RPMI7951 (cell line): ENCODE measurements at places on chromosomes 2 and 18.
A peak's percentile ranks its signal among the peaks of the same experiment; 100 is the strongest.

DNA sequence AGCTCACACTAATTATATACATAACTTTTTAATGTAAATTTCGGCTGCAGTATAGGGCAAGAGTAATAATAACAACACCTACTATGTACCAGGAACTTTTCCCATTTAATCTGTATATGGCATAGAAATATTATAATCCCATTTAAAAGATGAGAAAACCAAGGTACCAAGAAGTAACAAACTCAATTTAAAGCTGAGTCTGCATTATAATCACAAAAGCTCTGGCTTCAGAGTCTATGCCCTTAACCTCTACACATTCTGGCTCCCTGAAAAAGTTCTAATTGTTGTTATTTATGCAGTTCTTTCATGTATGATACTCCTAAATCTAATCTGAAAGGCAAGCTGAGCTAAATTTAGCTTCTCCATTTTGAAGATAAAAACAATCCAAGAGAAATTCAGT is 1675.1 kb upstream of the NXPH2 start:
- DNase-seq: no peak

GRCh38 chr2:196914867-196915460 is 11.5 kb downstream of the PGAP1 start:
- no peak for DNase-seq

DNA sequence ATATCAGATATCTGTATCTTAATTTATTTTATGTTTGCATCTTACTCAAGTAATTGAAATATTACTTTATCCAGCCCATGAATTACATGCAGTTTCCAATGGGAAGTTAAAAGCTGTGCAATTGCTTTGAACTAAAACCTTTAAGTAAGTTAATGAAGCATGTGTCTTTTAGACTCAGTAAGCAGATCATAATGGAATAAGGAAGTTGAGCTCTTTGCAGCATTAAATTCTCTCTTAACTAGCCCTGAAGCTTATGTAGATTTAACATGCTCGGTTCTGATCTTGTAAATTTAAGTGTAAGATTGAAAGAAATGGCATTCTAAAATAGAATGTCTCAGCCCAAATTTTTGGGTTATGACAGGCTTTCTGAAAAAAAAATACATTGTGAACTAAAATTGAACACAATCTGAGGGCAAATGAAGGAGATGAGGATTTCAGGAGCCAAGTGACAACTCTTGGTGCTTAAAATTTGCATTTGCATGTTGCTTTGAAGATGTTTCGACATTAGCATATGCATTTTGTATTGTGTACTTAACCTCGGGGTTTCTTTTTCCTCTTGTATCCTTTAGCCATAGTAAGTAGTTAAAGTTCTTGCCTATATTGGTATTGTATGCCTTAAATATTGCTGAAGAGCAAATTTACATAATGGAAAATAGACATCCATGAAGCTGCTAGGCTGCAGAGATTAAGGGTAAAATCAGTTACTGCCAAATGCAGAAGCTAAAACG is 297.8 kb upstream of the KCNJ3 start:
- no peak for DNase-seq

DNA sequence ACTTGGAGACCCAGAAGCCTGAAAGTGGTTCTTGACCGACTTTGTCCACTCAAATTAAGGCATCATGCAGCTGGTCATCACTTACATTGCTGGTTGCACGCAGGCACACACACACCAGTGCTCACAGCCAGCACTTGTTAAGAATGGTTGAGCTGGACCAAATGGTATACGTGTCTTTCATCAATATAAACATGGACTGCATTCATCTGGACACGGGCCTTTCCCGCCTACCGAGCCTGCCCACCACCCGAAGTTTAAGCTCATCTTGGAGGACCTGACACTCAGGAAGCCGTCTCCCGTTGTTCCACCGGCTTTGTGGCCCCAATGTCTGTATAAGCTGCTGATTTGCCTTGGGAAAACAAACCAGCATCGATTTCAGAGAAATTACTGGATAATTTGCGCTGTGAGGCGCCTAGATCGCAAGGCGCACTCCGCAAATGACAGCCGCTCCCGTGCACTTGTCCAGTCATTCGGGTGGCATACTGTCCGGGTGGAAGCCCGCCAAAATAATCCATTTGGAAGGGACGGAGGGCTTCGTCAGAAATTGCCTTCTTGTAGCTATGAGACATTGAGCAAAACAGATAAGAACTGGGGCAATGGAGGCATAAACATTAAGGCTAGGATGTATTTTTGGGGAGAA is 40.1 kb upstream of the AKAIN1 start:
- DNase-seq: no peak

DNA sequence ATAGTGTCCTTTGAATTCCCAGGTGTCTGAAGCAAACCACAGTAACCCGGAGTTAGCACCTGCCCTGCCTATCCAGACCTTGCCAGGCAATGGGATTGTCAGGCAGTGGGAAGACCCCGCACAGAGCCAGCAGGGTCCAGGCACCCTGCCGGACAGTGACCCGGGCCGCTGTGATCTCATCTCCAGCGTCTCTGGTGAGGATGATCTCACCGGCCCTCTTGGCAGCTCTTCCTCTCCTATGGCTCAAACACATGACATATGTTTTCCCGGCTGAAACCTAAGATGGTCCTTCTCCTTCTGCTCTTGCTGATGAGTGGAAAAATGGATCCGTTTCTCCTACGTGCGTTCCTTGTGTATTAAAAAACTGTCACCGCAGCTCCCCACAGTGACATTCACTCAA is 75.1 kb downstream of the ACOXL start:
- DNase-seq: peak; percentile 24

DNA sequence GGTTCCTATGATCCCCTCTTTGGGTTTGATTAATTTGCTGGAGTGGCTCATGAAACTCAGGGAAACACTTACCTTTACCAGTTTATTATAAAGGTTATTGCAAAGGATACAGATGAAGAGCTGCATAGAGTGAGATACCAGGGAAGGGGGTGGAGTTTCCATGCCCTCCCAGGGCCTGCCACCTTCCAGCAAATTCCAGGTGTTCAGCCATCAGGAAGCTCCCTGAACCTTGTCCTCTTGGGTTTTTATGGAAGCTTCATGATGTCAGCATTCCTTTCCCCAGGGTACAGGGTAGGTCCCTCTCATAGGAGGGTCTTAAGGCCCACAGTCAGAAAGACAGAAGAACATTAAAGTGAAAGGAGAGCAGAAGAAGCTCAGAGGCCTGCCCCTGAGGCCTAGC is 123.9 kb upstream of the DCC start:
- DNase-seq: no peak

DNA sequence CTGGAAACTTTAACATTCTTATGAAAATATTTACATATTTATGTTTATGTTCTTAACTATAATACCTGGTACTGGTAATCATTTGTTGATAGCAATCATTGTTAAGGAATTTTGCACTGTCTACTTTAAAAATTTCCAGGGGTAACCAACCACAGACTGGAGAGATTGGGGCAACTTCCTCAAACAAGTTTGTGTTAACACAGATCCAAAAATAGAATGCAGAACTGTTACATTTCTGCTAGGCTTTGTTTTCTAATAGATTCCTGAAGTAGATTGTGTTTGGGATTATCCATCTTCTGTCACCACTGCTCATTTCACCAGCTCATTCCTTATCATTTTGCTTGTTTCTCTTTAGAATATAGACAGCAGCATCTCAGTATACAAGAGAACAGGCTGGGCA is 23.7 kb downstream of the RNF125 start:
- DNase-seq: no peak

DNA sequence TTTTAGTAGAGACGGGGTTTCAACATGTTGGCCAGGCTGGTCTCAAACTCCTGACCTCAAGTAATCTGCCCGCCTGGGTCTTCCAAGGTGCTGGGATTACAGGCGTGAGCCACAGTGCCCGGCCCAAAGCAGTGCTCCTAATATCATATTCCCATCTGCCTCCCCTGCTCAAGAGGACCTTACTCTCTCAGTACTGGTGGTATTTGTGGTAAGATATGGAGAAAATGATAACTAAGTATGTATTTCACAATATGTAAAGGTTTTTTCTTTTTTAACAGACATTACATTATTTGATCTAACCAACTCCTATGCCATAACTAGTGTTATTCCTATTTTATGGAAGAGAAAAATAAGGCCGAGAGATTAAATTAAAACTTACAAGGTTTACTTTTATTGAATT is 201.0 kb downstream of the CAMKMT start:
- DNase-seq: no peak

DNA sequence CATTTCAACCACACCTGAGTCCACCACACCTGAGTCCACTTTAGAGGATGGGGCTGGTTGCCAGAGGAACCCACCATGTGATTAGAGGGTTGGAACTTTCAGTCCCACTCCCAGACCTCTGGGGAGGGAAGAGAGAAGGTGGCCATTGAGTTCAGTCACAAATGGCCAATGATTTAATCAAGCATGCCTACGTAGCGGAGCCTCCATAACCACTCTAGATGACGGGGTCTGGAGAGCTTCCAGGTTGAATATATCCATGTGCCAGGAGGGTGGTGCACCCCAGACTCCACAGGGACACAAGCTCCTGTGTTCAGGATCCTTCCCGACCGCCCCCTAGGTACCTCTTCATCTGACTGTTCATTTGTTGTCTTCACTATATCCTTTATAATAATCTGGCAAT is 53.3 kb downstream of the CYBRD1 start:
- no peak for DNase-seq

GRCh38 chr2:8217468-8218030 is 464.3 kb upstream of the ID2 start:
- DNase-seq: peak; percentile 61

- no peak for DNase-seq
These were observed 56.4 kb downstream of the ZFP36L2 start for GRCh38 chr2:43169987-43170386.

DNA sequence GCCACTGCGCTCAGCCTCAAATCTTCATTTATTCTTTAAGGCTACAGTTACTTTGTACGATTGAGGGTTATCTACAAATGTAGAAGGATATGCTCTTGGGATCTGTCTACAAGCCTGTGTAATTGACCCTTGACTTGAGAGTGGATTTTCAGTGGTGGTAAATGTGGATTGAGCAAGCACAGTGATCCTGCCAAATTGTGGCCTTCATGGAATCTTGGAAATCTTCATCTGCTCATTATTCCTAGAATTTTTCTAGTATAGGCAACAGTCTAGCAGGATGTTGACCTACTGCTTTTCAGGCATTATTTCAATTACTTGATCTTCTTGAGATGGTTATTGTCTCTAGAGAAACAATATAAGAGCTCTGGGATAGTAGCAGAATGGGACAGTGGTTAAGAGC is 226.1 kb upstream of the REV1 start:
- no peak for DNase-seq

- no peak for DNase-seq
These were observed 32.6 kb downstream of the HJURP start for GRCh38 chr2:233821709-233822100.

GRCh38 chr2:97706112-97706511 is 7.3 kb upstream of the ZAP70 start:
- no peak for DNase-seq

GRCh38 chr2:159009940-159010339 is 41.5 kb downstream of the TANC1 start:
- no peak for DNase-seq

DNA sequence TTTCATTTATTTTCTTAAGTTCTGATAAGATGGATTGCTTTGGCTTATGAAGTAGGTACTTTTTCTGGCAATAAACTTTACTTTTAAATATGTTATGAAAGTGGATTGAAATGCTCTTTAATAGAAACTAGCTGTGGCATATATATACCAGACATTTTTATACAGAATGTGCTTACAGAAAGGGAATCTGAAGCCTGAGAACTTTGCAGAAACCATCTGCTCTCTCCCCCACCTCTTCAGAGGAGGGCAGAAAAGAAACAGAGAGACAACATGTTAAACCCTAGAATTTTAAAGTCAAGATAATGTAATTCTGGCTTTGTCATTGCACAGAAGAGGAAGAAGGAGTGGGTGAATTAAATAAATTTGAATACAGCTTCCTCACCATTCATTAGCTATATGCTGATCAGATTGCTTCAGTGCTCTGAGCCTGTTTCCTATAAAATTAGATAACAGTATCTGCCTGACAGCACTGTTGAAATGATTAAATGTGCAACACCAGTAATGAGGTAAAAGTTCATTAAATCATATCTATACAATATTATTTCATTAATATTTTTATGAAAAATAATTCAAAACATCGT is 247.3 kb downstream of the CNTNAP5 start:
- no peak for DNase-seq

- no peak for DNase-seq
These were observed 5.4 kb upstream of the YIPF4 start for GRCh38 chr2:32272279-32272678.

GRCh38 chr2:85554980-85555612 is 6.2 kb downstream of the GGCX start:
- no peak for DNase-seq

- no peak for DNase-seq
These were observed 559.9 kb upstream of the MEX3C start for GRCh38 chr18:51757255-51757924.

- no peak for DNase-seq
These were observed 222.6 kb downstream of the MREG start for GRCh38 chr2:215790523-215791421.

- peak; percentile 26 for DNase-seq
These were observed 12.6 kb upstream of the EPB41L3 start for GRCh38 chr18:5556310-5556974.

DNA sequence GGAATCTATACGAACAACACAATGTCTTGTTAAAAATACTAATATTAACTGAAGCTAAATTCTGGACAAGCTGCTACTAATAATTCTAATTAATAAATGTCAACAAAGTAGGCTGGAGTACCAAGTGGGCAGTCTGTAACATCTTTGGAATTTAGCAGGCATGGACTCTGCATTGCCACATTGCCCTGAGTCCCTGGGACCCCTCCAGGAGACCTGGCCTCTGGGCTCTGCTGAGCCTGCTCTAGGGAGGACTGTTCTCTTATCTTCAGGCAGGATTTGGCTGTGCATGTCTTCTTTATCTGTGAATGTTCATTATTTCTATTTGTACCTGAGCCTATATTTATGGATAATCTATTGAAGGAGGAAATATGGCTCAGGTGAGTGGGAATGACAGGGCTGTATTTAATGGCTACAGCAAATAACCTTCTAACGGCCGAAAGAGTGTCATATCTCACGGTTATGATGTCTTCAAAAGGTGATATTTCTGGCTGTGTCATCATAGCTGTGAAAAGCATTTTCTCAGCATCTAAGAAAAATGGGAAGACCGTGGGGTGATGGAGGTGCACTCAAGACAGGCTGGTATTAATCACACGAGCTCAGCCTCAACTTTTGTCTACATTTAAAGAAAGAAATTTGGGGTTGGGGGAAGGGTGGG is 28.6 kb upstream of the SETBP1 start:
- DNase-seq: no peak

DNA sequence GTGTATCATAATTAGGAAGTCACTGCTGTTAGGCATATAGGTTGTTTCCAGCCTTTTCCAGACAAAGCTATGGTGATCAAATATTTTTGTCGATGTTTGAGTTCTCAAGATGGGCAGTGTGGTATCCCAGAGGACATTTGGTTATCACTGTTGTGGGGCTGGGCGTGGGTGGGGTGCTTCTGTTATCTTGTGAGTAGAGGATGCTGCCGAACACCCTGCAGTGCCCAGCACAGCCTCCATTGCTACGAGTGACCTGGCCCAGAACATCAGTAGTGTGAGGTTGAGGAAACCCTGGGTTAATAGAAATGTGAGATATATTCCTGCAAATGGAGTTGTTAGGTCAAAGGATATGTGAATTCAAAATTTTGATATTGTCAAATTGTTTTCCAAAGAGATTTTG is 33.2 kb downstream of the ZNF236 start:
- no peak for DNase-seq

GRCh38 chr2:67631483-67631882 is 234.3 kb downstream of the ETAA1 start:
- no peak for DNase-seq
